Activated CD4-positive, CD25-positive, alpha-beta regulatory T cell treated with anti-CD3 and anti-CD28 coated beads, Interleukin-2, amount 50 U/mL, for 16 hours (primary cell): ENCODE measurements at places on chromosomes 2 and 18.

GRCh38 chr2:128613876-128614275 lies 295.2 kb upstream of the HS6ST1 start:
- DNase-seq = no peak

GRCh38 chr18:9753846-9754245 lies 45.7 kb downstream of the RAB31 start:
- DNase-seq = no peak

DNA sequence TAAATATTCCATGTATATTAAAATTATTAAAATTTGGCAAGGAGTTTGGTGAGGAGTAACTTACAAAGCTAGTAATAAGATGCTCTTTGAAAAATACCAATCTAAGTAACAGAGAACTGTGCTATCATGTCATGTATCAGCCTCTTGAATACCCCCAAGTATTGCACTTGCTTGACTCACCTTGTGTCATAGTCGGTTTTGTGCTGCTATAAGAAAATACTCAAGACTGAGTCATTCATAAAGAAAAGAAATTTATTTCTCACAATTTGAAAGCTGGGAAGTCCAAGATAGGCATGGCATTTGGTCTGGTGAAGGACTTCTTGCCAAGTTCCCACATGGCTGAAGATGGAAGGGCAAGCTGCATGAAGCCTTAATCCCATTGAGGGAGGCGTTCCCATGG lies 179.2 kb downstream of the MEMO1 start:
- DNase-seq = no peak

GRCh38 chr2:54208364-54209240 lies 47.4 kb downstream of the TSPYL6 start:
- no peak for DNase-seq

DNA sequence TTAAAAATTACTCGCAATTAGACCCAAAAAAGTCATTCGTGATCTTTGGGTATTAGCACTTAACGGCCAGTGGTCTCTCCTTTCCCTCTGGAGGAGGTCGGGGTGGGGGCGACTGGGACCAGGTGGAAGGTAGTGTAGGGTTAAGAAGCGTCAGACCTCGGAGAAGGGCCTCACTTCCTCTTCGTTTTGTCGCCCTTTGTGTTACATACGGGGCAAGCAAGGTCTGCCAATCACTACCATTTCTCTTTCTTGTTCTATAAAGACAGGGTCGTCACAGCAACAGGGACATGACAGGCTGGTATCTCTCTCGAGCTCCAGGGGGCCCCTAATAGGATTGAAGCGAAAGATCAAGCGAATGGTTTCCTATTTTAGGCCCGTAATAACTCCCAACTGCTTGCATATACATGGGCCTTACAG lies 136.6 kb downstream of the INSIG2 start:
- no peak for DNase-seq

DNA sequence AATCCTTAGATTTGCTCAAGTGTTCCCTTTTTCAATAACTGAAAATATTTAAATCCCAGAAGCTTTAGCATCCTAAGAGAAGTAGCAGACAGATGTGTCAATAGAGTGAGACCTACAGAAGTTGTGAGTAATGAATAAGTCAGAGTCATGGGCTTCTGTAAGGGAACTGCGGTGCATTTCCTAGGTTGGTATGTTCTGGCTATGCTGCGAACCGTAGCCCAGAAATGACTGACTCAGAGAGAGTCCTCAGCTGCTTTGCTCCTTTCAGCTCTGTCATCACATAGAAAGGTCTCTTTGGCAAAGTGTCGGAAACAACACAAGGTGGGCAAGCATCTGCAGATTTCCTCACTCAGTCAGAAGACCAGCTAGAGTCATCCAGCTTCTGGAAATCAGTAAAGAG lies 297.1 kb downstream of the ARHGAP15 start:
- no peak for DNase-seq

- DNase-seq = no peak
Observed at GRCh38 chr2:29496198-29496597, 381.0 kb downstream of the CLIP4 start.

DNA sequence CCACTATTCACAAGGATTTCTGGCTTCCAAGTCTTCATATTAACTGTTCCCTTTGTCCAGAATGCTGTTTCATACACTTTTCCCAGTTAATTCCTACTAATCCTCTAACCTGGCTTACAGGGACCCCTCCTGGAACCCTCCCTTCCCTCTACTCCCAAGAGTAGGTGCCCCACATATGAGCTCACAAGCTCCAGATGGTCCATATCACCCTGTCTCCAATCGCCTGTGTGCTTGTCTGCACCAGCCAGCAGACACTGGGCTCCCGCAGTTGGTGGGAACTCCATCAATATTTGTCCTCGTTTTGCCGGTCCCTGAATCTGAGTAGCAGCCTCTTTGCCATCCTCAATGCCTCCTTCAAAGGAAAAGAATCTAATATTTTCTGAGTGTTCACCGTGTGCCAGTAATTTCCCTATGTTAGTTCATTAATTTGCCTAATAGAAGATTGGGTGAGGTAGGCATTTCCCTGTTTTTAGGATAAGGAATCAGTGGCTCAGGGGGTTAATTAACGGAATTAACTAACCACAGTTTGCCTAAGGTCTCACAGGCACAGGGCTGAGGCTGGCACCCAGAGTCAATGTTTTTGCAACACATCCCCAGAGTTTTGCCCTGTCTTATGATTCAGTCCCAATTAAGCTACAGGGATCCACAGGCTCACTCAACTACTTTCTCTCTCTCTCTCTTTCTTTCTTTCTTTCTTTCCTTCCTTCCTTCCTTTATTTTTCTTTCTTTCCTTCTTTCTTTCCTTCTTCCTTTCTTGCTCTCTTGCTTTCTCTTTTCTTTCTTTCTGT lies 141.6 kb upstream of the CYP1B1 start:
- no peak for DNase-seq

- no peak for DNase-seq
Observed at GRCh38 chr2:202360646-202361045, 15.5 kb upstream of the BMPR2 start.

GRCh38 chr18:452816-453215 lies 47.7 kb downstream of the COLEC12 start:
- no peak for DNase-seq

DNA sequence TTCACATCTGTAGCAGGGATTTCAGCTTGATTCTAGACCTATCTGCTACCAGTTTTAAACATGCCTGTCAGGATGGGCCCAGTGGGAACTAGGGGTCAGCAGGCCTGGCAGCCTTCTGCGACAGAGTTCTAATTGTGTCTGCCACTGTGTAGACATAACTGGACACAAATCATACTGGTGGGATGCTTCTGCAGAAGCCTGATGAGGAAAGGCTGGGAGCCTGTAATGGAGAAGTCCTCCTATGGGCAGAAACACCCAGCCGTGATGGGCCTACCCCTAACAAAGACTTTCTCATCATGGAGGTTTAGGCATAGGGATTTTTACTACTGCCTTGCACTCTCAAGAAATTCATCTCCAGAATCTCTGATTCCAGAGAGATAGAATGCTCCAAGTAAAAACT lies 166.9 kb downstream of the PDE11A start:
- DNase-seq = no peak

DNA sequence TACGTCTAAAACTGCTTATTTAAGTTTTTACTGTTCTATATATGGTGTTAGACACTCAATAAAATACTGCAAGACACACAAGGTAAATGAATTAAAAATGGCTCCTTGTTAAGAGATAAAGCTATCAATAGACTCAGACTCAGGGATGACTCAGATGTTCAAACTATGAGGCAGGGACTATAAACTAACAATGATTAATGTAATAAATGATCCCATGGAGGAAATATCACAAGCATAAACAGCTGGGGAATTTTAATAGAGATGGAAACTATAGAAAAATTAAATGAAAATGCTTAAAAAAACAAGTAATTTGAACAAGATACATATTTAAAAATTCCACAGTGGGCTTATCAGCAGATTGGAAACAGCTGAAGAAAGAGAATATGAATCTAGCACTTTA lies 650.8 kb downstream of the DCDC2C start:
- no peak for DNase-seq

- no peak for DNase-seq
Observed at GRCh38 chr2:27398962-27399361, 10.4 kb downstream of the PPM1G start.

DNA sequence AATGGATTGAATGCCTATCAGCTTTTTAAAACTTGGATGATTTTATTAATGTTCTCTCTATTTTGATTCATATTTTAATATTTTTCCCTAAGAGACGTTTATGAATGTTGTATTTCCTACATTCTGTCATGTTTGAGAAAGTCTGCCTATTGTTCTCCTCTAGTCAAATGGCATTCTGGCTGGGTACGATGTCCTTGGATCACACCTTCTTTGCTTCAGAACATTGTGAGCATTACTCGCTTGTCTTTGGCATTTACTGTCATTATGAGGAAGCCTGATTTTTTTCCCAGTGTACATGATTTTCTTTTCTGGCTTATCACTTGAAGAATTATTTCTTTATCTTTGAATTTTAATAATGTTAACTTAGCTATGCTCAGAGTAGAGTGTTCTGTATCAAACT lies 78.4 kb downstream of the CDC42EP3 start:
- no peak for DNase-seq

GRCh38 chr18:75130591-75131328 lies 78.2 kb downstream of the PTGR3 start:
- DNase-seq = no peak

DNA sequence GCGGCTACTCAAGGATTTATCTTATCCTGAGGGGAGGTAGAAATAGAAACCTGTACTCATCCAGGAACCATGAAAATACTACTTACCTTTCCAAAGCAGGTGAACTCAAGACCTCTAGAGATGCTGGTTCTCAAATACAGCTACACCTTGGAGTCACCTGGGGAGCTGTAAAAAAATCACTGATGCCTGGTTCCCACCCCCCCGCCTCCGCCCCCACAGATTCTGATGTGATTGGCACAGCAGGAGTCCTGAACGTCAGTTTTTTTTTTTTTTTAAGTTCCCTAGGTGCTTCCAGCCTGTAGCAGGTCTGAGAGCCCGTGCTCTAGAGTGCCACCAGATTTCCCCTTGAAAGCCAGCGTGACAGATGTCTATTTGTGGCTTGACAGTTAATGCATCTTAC lies 113.6 kb downstream of the MRO start:
- DNase-seq = no peak

DNA sequence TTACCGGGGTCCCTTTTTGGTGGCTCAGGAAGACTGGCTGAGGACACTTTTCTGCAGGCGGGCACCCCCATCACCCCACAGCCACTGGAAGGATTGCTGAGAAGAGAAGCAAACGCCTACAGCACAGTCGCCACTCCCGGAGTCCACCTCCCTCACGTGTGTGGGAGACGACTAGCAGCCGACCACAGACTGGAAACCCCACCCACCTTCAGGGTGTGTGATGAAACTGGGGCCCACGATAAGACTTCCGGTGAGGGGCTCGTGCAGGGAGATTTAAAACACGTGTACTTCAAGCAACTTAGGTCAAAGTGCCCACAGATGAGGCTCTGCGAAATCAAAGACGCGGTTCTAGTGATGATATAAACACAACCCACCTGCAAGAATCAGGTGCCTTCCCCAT lies 26.3 kb downstream of the MBP start:
- peak; percentile 64 for DNase-seq

- DNase-seq = no peak
Observed at GRCh38 chr18:37701967-37702366, 136.4 kb upstream of the CELF4 start.

- no peak for DNase-seq
Observed at GRCh38 chr2:60699617-60700016, 56.5 kb upstream of the PAPOLG start.

GRCh38 chr2:2244508-2244907 lies 86.6 kb downstream of the MYT1L start:
- DNase-seq = no peak

DNA sequence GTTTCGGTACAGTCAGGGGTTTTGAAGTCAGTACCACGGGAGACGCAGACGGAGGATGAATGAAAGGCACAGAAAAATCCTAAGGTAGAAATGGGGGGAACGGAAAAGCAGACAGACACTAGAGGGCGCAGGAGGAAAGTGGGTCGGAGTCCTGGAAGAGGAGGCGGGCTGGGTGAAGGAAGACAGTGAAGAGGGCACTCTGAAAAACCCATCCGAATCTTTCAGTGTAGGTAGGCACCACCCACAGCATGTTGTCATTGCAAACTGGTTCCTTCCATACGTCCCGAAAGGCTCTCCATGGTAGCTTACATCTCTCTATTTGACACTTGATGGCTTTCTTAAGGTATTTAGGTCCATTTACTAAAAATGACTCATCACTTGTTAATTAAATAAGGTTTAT lies 18.5 kb upstream of the ZNF236 start:
- DNase-seq = peak; percentile 46

- no peak for DNase-seq
Observed at GRCh38 chr2:149192427-149192826, 138.0 kb upstream of the LYPD6 start.

- no peak for DNase-seq
Observed at GRCh38 chr2:9519250-9519649, 36.4 kb downstream of the ADAM17 start.

DNA sequence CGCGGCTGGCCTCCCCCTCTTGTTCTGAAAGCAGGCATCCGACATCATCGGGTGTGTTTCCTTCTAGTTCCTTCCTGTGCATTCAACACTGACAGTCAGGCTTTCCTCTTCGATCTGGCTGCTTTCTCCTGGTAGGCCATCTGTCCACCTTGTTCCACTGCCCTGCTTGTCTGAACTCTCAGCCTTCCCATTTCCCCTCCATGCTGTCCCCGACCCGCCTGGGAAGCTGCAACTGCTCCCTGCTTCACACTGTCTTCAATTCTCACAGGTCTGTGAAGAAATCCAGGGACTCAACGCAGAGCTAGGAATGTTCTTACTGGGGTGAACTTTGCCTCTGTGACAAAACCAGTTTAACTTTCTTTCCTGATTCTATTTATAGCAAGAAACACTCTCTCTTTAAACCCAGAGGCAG lies 43.0 kb downstream of the KIF3C start:
- DNase-seq = no peak

GRCh38 chr18:57737400-57738060 lies 65.6 kb downstream of the ATP8B1 start:
- no peak for DNase-seq

DNA sequence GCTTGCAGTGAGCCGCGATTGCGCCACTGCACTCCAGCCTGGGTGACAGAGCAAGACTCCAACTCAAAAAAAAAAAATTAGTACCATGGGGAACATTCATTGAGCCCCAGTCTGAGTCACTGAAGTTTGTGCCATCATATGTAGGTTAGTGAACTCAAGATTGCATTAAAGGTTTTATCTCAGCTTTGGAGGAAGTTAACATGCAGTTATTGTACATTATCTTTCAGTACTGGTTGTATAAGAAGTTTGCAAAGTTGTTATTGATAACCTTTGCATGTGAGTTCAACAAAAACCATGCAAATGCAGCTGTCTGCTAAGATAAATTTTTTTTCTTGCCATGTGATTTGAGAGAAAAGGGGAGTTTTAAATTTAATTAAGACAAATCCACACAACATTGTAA lies 95.7 kb downstream of the MEIS1 start:
- DNase-seq = no peak

GRCh38 chr18:49067071-49067470 lies 116.3 kb upstream of the SMAD7 start:
- no peak for DNase-seq

- no peak for DNase-seq
Observed at GRCh38 chr2:63698786-63699548, 110.2 kb downstream of the MDH1 start.

GRCh38 chr18:45009756-45010155 lies 329.1 kb downstream of the SETBP1 start:
- DNase-seq = no peak
